Mammary epithelial cell (primary cell): ENCODE measurements at places on chromosomes 6 and 20. TPM values are rescaled to one million over a fixed set of nuclear protein-coding genes. Genes with fewer than 3 reads are reported as not detected.

GRCh38 chr6:36493859-36494258 lies 51.1 kb downstream of the KCTD20 start:
- DNase-seq, result peak; percentile 17

- DNase-seq, result peak; percentile 76
These were observed 141.3 kb downstream of the PXDC1 start for GRCh38 chr6:3610206-3610605.

- no peak for DNase-seq
These were observed 36.6 kb upstream of the DUSP22 start for GRCh38 chr6:255751-256083.

The SLC22A1 gene
- total RNA-seq, result 3.4 and 3.8 TPM in 2 replicates
